Ammon's horn (tissue), 1 donor: ENCODE measurements at places on chromosomes 11 and 22.

- DNase-seq, result no peak
Measured at GRCh38 chr11:34630544-34630943, 9.7 kb downstream of the EHF start.

GRCh38 chr11:46392421-46393230, 1.1 kb upstream of the CHRM4 start:
- DNase-seq, result peak; percentile 77

GRCh38 chr22:30824711-30825110, 130.0 kb downstream of the OSBP2 start:
- DNase-seq, result no peak

DNA sequence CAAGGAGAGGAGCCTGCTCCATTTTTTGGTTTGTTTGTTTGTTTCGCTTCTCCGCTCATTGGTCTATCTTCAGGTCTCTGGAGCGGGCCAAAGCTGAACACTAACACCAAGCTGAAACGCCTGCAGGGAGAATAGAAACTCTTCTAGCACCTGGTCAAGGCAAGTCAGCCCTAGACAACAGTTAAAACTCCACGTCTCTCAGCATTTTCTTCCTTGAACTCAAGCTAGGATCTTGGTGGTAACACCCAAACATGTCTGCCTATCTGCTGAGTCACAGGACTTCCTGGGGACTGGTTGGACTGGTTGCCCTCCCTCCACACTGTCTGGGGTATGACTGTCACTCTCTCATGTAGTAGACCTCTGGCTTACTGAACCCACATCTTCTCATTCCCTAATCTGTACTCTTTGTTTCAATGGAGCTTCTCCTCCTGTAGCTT, 23.9 kb upstream of the RBFOX2 start:
- no peak for DNase-seq

GRCh38 chr11:579830-580601, 3.7 kb downstream of the PHRF1 start:
- DNase-seq, result no peak

- no peak for DNase-seq
Measured at GRCh38 chr11:134119094-134119493, 50.2 kb downstream of the JAM3 start.

- no peak for DNase-seq
Measured at GRCh38 chr11:117874253-117874909, 2.1 kb downstream of the FXYD6 start.

- DNase-seq, result no peak
Measured at GRCh38 chr11:35039076-35039475, 99.9 kb upstream of the CD44 start.

- peak; percentile 73 for DNase-seq
Measured at GRCh38 chr22:38751422-38752346, 4.1 kb downstream of the SUN2 start.

- DNase-seq, result peak; percentile 45
Measured at GRCh38 chr11:123690485-123690884, 36.1 kb upstream of the SCN3B start.

DNA sequence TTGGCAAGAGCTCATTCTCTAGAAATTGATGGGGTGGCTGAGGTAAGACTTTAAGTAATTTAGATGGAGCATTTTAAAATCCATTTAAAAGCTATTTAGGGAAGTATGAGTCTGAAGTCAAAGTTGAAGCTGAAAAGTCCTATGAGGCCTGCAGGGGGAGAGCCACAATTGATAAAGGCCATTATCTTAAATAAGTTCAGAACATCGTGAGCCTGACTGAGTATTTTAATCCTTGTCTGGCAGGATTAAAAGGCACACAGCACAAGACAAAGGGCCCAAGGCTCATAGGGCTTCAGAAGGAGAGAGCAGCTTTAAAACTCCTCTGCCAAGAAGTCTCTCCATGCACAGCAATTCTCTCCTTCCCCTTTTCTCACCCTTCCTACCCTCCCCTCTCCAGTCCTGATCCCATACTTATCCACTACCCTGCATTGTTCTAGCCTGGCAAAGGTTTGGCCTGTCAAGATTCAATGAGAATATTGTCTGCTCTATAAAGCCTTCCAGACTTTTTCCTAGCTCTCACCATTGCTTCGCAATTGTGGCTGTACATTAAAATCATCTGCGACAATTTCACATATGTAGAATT, 1312.9 kb downstream of the FAM181B start:
- DNase-seq, result no peak

DNA sequence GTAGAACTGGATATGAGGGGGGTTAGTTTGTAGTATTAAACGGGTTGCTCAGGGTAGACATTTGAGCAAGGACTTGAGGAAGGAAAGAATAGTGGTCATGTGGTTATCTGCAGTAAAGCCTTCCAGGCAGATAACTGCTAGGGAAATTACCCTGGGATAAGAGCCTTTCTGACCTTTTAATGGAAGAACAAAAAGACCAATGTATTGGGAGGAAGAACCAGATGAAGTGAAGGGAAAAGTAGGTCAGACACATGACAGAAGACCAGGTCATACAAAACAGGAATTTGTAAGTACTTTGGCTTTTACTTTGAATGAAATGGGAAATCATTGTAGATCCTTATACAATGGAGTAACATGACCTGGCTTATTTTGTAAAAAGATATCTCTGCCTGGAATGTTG, 241.9 kb upstream of the CTSC start:
- no peak for DNase-seq

DNA sequence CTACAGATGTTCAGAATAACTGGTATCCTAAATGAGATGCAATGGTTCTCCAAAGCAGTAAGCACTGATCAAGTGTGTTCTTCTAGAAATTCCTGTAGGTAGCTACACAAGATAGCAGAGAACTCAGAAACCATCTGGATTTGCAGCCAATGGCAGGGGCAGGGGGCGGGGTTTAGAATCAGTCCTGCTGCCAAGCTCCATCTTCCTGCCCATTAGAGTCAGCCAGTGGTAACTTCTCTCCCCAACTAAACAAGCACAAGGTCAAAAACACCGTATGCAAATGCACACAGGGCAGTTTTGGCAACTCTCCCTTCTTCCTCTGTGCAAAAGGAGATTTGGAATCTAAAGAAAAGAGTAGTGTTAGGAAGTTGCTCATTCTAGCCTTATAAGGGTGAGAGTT, 237.5 kb upstream of the CCDC90B start:
- DNase-seq, result no peak

DNA sequence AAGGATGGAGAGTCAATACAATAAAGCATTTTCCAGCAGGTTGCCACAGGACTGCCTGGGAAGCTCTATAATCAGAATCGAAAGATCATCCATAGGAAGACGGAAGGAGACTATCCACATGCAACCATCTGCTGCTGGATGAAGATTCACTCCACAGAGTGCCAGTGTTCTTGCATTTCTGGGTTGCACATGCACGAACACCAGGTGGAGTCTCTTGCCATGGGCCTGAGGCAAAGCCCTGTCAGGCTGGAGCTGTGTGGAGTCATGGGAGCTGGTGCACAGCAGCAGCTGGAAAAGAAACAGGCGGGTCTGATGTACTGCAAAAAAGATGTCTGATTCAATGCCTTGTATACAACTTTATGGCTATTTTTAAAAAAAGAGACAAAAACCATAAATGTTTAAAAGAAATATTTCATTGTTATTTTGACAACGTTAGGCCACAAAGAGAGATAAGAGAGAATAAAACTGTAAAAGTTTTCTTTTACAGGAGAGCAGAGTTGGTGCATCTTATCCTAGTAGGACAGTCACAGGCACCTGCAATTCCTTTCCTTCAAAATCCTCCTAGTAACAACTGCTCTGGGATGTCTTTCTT, 12.9 kb upstream of the FAT3 start:
- peak; percentile 56 for DNase-seq

- no peak for DNase-seq
Measured at GRCh38 chr11:58625086-58625485, 2.6 kb downstream of the CNTF start.

GRCh38 chr11:122861631-122862030, 20.9 kb upstream of the JHY start:
- DNase-seq, result no peak

- no peak for DNase-seq
Measured at GRCh38 chr11:73244589-73245240, 26.6 kb downstream of the P2RY2 start.

DNA sequence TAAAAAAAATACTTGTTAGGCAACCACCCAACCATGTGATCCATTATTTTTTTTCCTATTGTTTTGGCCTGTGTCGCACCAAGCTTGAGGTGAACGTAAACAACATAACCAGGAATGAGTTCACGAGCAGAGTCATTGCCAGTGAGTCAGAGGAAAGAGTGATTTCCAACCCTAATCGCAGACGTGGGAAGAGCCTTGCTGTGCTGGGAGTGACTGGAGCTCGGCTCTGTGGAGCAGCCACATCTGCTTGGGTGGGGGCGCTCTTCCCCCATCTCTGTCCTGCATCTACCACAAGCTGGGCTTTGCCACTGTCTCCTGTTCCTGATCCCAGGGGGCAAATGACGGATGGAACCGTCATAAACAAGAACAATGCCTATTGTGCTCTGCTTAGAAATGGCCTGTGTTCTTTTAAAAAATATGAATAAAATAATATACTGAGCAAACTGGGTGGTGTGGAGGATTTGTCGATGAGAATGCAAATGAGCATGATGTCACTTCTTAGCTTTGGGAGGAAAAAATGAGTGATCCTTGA, 210.0 kb downstream of the KIRREL3 start:
- DNase-seq, result peak; percentile 87

- peak; percentile 49 for DNase-seq
Measured at GRCh38 chr11:73323464-73323863, 15.4 kb downstream of the ARHGEF17 start.

DNA sequence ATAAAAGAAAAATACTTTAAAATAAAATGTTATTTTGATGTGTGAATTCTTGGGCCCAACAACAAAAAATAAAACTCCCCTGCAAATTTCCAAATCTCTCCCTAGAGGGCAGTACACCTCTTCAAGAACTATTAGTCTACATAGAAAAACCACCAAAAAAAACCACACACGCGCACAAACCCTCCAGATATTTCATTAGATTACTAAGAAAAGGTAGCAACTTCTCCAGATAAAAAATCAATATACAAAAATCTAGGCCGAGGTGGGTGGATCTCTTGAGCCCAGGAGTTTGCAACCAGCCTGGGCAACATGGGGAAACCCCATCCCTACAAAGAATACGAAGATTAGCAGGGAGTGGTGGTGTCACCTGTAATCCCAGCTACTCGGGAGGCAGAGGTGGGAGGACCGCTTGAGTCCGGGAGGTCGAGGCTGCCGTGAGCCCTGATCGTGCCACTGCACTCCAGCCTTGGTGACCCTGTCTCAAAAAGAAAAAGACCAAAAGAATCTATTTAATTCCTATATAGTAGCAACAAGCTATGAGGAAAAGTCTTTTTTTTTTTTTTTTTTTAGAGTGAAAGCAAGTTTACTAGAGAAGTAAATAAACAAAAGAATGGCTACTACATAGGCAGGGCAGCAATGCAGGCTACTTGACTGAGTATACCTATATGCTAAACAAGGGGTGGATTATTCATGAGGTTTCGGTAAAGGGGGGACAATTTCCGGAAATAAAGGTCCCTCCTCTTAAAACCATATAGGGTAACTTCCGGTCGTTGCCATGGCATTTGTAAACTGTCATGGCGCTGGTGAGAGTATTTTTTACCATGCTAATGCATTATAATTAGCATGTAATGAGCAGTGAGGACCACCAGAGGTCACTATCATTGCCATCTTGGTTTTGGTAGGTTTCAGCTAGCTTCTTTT, 13.1 kb downstream of the B3GNT6 start:
- peak; percentile 94 for DNase-seq

DNA sequence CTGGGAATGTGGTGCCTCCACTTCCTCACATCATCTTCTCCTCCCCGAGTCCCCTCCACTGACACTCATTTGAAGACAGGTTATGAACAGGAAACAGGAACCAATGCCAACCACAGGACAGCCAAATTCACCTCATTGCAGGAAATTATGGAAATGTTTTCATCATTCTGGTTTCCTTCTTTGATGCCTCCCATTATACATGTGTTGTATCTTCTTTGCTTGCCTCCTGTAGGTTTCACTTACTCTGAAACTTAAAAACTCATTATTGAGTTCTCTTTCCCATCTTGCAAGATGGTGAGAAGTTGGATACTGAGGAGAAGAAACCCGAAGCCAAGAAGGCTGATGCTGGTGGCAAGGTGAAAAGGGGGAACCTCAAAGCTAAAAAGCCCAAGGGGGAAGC, 108.5 kb downstream of the PHF21B start:
- no peak for DNase-seq

DNA sequence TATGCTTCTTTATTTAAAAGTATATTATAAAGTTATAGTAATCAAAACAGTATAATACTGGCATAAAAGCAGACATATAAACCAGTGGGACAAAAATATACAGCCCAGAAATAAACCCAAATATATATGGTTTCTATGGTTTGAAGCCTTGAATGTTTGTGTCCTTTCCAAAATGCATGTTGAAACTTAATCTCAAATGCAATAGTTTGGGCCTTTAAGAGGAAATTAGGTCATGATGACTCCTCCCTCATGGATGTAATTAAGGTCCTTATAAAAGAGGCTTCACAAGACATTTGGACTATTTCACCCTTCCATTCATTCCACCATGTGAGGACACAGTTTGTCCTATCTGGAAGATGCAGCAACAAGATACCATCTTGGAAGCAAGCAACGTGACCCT, at the start of gene MS4A6E:
Gene MS4A6E (plus strand): TSS at position 301 of the 400 bp plus-strand sequence. CDS start 7,641 bp downstream, outside the sequence.
- no peak for DNase-seq

GRCh38 chr22:24968066-24968561, 15.6 kb downstream of the KIAA1671 start:
- no peak for DNase-seq

DNA sequence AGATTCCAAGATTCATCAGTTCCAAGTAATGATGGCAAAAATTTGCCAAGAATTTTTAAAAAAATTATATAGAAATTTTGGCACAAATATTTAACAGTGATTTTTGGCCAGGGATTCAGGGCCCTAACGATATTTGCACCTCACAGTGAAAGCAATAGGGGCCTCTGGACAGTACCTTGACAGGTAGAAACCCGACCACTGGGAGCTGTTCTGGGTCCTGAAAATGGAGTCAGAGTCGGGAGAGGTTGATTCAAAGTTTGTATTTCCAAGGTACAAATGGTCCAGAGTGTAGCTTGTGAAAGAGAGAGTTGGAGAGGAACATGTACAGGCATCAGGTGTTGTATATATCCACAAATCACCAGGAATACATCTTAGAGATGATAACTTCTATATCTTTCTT, 41.6 kb downstream of the MRGPRX2 start:
- DNase-seq, result no peak

- DNase-seq, result peak; percentile 54
Measured at GRCh38 chr22:18091916-18092526, 14.2 kb downstream of the PEX26 start.

- DNase-seq, result no peak
Measured at GRCh38 chr11:12445001-12445400, 67.6 kb downstream of the PARVA start.
